Osteocyte (in vitro differentiated cells): ENCODE measurements at places on chromosomes 5 and 9. TPM values are rescaled to one million over a fixed set of nuclear protein-coding genes. Genes with fewer than 3 reads are reported as not detected.

DNA sequence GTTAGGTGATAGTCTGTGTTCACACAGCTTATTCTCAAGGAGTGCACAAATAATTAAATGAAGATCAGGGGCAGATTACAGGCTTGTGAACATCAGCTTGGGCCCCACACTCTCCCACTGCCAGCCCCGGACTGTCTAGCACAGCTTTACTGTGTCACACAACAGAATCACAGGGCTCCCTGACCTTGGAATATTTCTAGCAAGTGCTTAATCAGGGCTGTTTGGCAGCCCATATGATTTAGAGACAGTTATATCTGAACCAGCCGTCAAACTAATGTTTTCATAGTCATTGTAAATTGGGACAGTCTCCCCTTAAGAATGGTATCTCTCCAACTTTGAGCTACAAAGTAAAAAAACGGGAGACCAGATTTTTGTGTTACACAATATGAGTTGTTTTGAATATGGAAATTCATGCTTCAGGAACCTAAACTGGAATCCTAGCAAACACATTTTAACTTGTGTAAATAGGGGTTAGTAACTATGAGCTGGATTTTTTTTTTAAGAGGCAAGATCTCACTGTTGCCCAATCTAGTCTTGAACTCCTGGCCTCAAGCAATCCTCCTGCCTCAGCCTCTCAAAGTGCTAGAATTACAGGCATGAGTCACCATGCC lies 517.6 kb downstream of the BNC2 start:
- DNase-seq: no peak

- no peak for DNase-seq
Observed at GRCh38 chr5:123976379-123977033, 464.5 kb downstream of the CSNK1G3 start.

DNA sequence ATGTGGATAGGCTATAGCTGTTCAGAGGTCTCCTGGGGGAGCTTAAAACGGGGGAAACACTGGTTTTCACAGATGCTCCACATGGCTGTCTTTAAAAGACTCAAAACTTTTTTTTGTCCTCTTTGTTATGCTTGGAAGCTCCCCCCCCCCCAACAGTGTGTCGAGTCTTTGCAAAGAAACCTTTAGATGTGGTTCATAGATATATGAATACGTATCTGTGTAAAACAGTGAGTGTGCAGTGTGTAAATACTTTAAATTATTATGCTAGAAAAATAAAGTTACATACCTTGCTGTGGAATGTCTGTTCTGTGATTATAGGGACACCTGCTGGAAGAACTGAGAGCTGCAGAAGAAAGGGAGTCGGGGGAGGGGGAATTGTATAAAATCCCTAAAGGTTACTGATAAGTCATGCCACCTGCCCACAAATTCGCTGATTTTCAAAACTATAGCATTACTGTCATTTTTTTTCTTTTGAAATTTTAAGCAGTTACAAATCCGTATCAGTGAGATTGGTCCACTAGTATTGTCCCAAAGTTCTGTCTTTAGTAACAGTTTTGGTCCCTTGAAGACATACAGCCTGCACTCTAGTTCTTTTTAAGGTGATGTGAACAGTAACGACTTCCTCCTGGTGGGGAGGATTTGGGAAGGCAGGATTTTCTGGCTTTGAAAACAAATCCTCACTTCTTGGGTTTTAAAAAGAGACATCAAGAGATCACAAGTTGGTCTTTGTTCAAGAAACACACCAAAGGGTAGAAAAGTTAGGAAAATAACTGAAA lies 22.9 kb downstream of the RGMB start:
- no peak for DNase-seq

GRCh38 chr5:2270467-2270866 lies 387.7 kb upstream of the IRX4 start:
- no peak for DNase-seq

- no peak for DNase-seq
Observed at GRCh38 chr5:163915481-163915961, 410.1 kb downstream of the MAT2B start.

GRCh38 chr9:99352826-99353225 lies 130.7 kb downstream of the SEC61B start:
- no peak for DNase-seq

GRCh38 chr5:69202497-69202896 lies 13.1 kb downstream of the CENPH start:
- DNase-seq: no peak

DNA sequence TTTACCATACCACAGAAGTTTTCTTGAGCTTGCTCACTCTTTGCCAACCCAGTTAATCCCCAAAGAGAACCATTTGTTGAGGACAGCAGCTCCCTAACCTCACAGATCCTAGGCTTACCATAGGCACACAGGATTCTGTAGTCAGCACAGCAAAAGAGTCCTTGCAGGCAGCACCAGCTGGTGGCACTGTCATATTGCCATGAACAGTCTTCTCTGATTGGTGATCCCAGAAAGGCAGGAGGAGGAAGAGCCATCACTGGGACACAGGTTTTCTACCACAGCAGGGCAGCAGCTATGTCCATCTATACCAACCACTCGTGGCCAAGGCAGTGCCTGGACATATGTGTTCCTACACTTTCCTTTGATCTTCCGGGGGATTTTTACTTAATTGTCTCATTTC lies 297.1 kb upstream of the CD180 start:
- DNase-seq: no peak

DNA sequence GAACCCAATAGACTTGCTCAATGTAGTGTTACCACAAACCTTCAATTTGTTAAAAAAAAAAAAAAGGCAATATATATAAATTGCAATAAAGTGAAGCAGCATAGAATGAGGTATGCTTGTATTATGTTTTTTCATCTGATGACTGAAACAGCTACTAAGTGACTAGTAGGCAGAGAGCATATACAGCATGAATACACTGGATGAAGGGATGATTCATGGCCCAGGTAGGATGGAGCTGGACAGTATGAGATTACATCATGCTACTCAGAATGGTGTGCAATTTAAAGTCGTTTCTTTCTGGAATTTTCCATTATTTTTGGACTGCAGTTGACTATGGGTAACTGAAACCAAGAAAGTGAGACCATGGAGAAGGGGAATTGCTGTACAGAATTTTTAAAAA lies 161.2 kb downstream of the GNA14 start:
- no peak for DNase-seq

FABP6 gene
- total RNA-seq: not detected in 2 replicates

TTC16 gene
- not detected in 2 replicates for total RNA-seq
